ENCODE measurements at places on chromosomes 16 and 17.
A peak's percentile ranks its signal among the peaks of the same experiment; 100 is the strongest.

DNA sequence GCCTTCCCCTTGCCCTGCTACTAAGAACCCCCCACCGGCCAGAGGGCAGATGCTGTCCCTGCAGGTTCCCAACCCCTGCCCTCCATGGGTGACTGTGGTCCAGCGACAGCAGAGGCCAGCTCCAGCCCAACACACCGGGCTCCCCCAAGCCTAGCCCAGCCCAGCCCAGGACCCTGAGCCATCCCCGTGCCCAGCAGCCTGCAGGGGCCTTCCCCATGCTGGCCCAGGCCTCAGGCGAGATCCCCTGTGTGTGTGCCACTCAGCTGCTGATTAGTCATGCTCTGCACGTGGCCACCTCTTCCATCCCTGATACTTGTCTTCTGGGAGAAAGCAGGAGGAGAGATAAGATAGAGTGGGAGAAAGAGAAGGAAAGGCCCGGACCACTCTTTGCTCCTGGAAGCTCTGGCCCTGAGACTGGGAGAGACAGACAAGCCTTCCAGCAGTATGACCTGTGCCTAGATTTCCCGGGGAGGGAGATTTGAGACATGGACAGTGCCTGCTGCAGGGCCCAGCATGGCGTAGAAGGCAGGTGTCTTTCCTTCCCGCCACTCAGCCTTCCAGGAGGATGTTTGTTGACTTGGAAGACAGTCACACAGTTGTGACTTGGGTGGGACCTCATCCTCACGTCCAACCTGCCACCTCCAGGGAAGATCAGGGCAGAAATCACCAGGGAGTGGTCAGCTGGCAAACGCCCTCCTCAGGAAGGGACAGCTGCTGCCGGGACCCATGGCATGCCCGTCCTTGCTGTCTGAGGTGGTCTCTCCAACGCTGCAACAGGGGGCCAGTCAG, 41.3 kb upstream of the RASD1 start:
- DNase-seq = no peak

- no peak for DNase-seq
Observed at GRCh38 chr16:47924950-47925349, 230.8 kb downstream of the ABCC12 start.

GRCh38 chr17:17200831-17201230, 5.3 kb downstream of the PLD6 start:
- no peak for DNase-seq

DNA sequence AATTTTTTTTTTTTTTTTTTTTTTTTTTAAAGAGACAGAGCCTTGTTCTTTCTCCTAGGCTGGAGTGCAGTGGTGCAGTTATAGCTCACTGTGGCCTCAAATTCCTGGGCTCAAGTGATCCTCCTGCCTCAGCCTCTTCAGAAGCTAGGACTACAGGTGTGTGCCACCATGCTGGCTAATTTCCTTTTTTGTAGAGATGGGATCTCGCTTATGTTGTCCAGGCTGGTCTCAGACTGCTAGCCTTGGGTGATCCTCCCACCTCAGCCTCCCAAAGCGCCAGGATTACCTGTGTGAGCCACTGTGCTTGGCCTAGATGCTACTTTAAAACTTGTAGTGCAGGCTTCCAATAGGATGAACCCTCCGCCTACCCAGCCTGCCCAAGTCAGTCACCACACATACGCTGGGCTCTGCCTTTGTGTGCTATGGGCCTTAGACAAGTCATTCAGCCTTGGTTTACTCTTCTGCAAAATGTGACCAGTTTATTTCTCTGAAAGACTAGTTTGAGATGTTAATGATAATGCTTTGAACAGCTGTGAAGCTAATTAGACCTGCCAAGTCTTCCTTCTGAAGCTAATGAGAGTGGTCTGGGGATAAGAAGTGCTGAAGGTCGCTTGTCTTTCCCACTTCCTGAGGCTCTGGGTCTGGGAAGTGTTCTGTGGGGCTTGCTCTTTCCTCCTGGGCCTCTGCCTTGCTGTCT, 5.2 kb downstream of the GPT2 start:
- DNase-seq = no peak

DNA sequence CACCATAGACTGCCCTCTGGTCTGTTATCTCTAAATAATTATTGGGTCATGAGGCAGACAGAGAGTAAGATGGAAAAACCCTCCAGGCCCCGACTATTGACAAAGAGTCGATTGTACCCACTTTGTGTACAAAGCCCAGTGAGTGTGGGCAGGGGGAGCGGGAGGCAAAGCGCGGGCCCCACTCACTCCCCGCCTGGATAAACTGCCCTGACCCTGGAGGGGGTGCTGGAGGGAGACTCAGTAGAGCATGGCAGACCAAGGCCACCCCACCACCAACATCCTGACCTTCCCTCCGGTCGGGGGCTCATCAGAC, 11.2 kb upstream of the CPSF4L start:
- no peak for DNase-seq

DNA sequence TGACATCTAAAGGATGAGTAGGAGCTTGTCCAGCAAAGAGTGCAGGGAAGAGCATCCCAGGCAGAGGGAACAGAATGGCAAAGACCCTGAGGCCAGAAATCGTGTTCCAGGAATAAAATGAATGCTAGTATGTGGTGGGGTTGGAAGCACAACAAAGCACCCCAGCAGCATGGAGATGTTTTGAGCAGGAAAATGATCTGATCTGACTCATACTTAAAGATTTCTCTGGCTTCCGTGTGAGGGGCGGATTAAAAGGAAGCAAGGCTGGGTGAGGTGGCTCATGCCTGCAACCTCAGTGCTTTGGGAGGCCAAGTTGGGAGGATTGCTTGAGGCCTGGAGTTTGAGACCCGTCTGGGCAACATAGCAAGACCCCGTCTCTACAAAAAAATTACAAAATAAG, 2.3 kb downstream of the SLC5A11 start:
- DNase-seq = no peak

DNA sequence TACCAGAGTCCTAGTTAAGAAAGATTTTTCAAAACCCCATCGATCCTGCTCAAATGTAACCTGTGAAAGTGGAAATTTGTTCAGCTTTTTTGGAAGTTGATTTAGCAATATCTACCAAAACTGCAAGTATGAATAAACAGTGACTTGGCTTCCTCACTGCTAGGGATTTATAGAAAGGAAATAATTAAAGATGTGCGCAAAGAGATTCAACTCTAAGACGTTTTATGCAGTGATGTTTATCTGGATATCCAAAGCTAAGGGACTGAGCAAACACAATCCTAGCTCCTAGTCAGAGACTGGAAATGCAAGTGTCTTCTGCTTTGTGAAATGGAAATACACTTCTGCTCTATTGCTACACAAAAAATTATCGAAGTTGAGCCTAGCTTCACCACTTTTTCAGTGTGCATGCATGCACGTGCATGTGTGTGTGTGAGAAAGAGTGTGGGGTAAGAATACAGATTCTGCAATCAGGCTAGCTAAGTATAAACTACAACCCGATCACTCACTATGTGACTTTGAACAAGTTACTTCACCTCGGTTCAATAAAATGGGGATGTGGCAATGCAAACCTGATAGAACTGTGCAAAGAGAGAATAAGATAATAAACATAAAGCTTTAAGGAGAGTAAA, 52.1 kb upstream of the FOXF1 start:
- no peak for DNase-seq

- no peak for DNase-seq
Observed at GRCh38 chr17:59527325-59527917, 38.0 kb upstream of the DHX40 start.

- no peak for DNase-seq
Observed at GRCh38 chr16:10126686-10127085, 55.5 kb downstream of the GRIN2A start.

GRCh38 chr17:70604854-70605253, 435.5 kb downstream of the KCNJ2 start:
- DNase-seq = no peak

- peak; percentile 93 for DNase-seq
Observed at GRCh38 chr16:75566040-75566757, at the start of gene GABARAPL2. Gene GABARAPL2, plus strand, starts transcription at chr16:75566379. Its CDS starts 108 bp downstream, at chr16:75566487.

GRCh38 chr16:35181422-35182030, 1722.1 kb downstream of the TP53TG3F start:
- no peak for DNase-seq

DNA sequence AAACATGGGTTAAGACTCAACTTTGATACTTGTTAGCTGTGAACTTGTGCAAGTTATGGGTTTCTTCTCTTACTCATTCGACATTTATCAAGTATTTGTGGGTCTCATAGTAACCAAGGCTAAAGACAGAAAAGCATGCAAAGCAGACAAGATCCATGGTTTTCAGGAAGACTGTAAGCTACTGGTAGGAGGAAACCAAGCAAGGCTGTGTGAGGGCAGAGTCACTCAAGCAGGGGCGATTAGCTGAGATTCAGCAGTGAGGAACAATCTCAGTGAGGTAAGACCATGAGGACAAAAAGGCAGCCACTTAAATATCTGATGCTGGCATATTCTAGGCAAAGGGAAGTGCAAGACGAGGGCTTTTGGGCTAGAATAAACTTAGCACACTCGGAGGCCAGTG, 29.5 kb downstream of the MBTD1 start:
- DNase-seq = no peak

DNA sequence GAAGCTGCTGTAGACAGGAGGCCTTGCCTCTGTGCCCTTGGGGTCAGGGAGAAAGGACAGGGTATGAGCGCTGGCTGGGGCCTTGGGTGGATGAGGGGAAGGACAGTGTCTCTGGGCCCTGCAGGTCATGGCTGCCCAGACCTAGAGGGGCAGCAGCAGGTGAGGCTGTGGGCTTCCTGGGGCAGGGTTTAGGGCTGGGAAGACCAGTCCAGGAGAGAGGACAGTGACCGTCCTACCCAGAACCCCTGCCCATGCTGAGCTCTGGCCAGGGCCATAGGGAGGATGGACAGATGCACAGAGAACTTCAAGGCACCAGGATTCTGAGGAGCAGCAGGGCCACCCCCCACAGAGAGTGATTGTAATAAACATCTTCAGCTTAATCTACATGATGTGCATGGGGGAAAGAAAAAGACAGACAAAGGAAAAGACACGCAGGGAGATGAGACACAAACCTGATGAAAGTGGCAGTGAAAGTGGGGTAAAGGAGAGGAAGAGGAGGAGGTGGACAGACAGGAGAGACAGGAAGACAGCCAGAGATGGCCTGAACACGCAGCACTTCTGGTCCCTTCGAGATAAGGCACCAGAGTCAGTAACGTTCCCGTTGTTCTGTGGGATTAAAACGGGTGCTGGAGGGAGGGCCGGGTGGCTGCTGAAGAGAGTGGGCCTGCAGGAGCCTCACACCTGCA, 17.5 kb downstream of the FLOT2 start:
- no peak for DNase-seq

DNA sequence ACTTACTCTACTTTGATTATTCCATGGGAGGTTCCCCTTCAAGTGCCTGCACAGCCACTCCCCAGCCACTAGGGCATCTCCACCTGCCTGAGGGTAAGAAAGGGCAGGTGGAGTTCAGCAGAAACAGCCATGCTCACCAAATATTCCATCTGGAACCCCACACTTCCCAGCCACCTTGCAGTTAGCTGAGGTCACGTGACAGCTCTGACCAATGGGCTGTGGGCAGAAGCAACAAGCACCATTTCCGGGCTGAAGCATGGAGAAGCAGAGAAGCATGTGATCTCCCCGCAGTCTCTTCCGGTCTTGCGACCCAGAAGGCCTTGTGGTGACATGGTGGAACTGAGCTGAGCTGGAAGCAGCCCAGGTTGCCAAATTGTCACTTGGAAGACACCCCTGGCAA, 108.6 kb downstream of the CCT6B start:
- no peak for DNase-seq

DNA sequence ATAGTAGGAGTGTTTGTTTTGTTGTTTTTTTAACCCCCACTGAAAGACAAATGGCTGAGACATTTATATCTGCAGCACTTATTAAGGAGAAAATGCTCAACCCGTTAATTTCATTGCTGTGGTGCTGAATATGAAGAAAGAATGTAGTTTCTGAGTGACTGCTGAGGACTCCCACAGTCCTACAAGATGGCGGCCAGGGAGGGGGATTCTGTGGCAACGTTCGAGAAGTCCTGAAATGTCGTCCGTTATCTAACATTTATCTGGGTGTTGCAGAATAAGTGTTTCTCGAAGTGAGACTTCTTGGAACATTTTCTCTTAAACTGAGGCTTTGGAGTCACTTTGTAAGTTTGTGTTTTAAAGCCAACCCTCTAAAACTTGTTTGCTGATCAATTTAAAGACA, 530.4 kb downstream of the XYLT1 start:
- no peak for DNase-seq
